Epithelial cell of umbilical artery (primary cell): ENCODE measurements at places on chromosomes 12 and 14. TPM values are rescaled to one million over a fixed set of nuclear protein-coding genes. Genes with fewer than 3 reads are reported as not detected.

Gene TAS2R7
- total RNA-seq: not detected in 2 replicates

Gene FOXN4
- not detected in 2 replicates for total RNA-seq

Gene PMCH
- 0.32 and 0.61 TPM in 2 replicates for total RNA-seq

Gene GPR68
- 0.61 and 0.65 TPM in 2 replicates for total RNA-seq

Gene SERPINA5
- under 0.01 TPM in 1 of 2 replicates, not detected in the other for total RNA-seq

Gene ACTR6
- total RNA-seq: 16.6 and 24.2 TPM in 2 replicates

Gene FOXG1
- not detected in 2 replicates for total RNA-seq

Gene LRTM2
- not detected in 2 replicates for total RNA-seq

Gene RND1
- 1.6 and 2.1 TPM in 2 replicates for total RNA-seq

Gene GPR65
- total RNA-seq: 0.32 TPM in 1 of 2 replicates, not detected in the other

Gene CPM
- 34.2 and 39.0 TPM in 2 replicates for total RNA-seq

Gene RBMS2
- total RNA-seq: 11.7 and 20.7 TPM in 2 replicates

Gene LTBR
- total RNA-seq: 25.7 and 32.7 TPM in 2 replicates

Gene ACSM4
- total RNA-seq: not detected in 2 replicates

Gene HCAR2
- not detected in 2 replicates for total RNA-seq
